Mesendoderm (in vitro differentiated cells): ENCODE measurements at places on chromosomes 11 and 22.
A peak's percentile ranks its signal among the peaks of the same experiment; 100 is the strongest.

GRCh38 chr11:107842412-107843100 lies 16.0 kb downstream of the SLC35F2 start:
- H3K4me3 ChIP-seq, result no peak overlapping the region
- no peak overlapping the region for H3K27ac ChIP-seq
- no peaks in the 10 kb centered on the region for H3K36me3 ChIP-seq
- no peaks in the 10 kb centered on the region for H3K27me3 ChIP-seq
- DNase-seq, result no peak
- H3K4me1 ChIP-seq, result no peaks in the 10 kb centered on the region

- H3K27ac ChIP-seq, result peak within 1 kb of the TSS; percentile 64
- no peaks in the 10 kb centered on the region for H3K27me3 ChIP-seq
- peak; percentile 98 for DNase-seq
Observed at GRCh38 chr22:24951942-24952836, at the start of gene KIAA1671. Gene KIAA1671, plus strand, starts transcription at chr22:24952716. Its CDS starts 75,284 bp downstream, at chr22:25028000.

DNA sequence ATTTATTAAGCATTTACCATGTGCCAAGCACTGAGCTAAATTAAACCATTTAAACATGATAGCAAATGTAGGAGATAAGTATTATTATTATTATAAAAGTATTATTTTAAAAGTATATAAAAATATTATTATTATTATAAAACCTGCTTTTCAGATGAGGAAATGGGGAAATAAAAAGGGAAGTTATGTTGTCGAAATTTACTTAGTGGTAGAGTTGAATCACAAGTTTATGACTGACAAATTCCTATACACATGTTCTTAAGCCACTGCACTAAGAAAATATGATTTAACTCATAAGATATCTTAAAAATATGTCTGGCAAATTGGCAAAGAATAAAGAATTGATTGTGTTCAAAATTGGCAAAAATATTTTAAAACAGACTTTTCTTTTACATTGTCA lies 53.8 kb downstream of the CASP12 start:
- H3K36me3 ChIP-seq, result no peaks in the 10 kb centered on the region
- H3K4me1 ChIP-seq, result no peaks in the 10 kb centered on the region
- H3K4me3 ChIP-seq, result no peak overlapping the region
- no peak for DNase-seq

- H3K36me3 ChIP-seq, result no peaks in the 10 kb centered on the region
- peak; percentile 74 for DNase-seq
- H3K4me1 ChIP-seq, result peaks cover 4% of the 10 kb centered on the region
- no peak overlapping the region for H3K4me3 ChIP-seq
- no peak overlapping the region for H3K27ac ChIP-seq
- no peaks in the 10 kb centered on the region for H3K27me3 ChIP-seq
Observed at GRCh38 chr11:67053896-67054329, 2.7 kb upstream of the RHOD start.

DNA sequence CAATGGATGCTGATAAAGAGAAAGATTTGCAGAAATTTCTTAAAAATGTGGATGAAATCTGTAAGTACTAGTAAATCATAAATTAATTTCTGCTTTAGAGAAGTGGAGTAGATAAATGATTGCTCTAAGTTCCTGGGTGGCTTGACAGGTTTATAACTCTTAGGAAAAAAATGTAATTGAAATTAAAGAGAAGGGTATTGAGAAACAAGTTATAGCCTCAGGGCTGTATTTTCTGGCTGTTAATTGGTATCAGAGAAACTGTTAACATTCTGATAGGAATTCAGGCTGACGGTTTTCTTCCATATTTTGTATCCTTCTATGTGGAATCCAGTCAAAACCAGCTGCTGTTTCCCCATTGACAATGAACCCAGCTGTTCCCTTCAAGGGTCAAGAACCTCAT lies 1.9 kb downstream of the TTC12 start:
- H3K4me3 ChIP-seq, result no peak overlapping the region
- H3K36me3 ChIP-seq, result no peaks in the 10 kb centered on the region

- DNase-seq, result no peak
- H3K36me3 ChIP-seq, result no peaks in the 10 kb centered on the region
- no peak overlapping the region for H3K27ac ChIP-seq
- H3K27me3 ChIP-seq, result no peaks in the 10 kb centered on the region
- no peak overlapping the region for H3K4me3 ChIP-seq
- no peaks in the 10 kb centered on the region for H3K4me1 ChIP-seq
Observed at GRCh38 chr11:114466742-114467141, 27.5 kb downstream of the REXO2 start.

DNA sequence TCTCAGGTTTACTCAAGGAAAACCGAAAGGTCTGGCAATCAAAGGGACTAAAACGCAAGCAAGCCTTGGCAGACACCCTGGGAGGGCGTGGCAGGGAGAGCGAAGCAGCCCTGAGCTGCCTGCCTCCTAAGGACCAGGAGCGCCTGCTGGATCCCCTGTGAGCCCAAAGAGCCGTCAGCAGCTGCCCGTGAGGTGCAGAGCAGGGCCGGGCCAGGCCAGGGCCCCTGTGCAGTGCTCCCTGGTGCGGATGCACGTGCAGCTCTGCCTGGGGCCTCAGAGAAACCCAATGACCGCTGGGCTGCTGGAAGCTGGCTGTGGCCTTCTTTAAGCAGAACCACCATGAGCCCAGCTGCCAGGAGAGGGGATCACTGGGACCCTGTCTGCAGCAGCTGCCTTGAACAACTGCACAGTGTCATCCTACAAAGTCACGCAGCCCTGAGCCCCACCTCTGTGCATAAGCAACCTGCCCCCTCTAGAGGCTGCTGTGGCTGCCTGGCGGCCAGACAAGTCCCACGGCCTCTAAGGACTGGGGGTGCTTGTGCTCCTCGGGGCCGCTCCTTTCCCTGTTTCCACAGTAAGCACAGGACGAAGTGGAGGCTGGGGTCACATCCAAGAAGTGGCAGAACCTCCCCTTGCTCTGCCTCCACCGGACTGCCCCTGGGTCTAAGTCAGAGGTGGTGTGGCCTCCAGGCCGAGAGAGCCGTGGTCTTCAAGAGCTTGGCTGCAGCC lies 29.1 kb upstream of the COMT start:
- H3K27ac ChIP-seq, result no peak overlapping the region
- no peak overlapping the region for H3K4me3 ChIP-seq
- H3K36me3 ChIP-seq, result no peaks in the 10 kb centered on the region
- H3K4me1 ChIP-seq, result no peaks in the 10 kb centered on the region
- H3K27me3 ChIP-seq, result no peaks in the 10 kb centered on the region

DNA sequence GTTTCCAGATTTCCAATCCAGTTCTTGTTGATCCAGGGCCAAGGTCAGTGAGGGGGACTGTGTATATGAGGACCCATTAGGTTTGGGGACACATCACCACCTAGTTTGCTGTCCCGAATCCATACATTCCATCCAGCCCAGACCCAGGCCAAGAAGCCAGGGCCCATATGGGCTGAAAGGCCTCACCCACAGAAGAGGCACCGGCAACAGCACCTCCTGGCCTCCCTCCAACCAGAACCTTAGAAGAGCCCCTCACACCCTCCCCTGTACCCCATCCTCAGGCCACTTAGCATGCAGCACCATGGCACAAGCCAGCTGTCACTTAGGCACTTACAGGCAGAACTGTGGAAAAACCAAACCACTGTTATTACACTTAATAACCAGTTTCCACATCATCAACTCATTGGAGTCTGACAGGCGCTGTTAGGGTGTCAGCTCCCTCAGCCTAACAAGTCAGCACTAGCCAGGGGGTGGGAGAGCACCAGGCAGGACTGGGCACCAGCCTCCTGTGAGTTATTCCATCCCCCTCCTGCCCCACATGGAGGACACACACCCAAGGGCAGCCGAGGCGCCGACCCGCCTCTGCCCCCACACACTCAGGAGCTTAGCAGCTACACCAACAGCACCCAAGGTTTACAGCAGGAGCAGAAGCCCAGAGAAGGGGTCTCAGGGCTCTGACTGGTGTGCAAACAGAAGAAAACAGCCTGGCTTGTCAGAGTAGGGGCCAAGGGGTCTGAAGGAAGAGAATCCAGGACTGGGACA lies 132.0 kb downstream of the BUD13 start:
- DNase-seq, result no peak
- H3K36me3 ChIP-seq, result no peaks in the 10 kb centered on the region
- H3K27ac ChIP-seq, result no peak overlapping the region
- H3K4me3 ChIP-seq, result no peak overlapping the region

DNA sequence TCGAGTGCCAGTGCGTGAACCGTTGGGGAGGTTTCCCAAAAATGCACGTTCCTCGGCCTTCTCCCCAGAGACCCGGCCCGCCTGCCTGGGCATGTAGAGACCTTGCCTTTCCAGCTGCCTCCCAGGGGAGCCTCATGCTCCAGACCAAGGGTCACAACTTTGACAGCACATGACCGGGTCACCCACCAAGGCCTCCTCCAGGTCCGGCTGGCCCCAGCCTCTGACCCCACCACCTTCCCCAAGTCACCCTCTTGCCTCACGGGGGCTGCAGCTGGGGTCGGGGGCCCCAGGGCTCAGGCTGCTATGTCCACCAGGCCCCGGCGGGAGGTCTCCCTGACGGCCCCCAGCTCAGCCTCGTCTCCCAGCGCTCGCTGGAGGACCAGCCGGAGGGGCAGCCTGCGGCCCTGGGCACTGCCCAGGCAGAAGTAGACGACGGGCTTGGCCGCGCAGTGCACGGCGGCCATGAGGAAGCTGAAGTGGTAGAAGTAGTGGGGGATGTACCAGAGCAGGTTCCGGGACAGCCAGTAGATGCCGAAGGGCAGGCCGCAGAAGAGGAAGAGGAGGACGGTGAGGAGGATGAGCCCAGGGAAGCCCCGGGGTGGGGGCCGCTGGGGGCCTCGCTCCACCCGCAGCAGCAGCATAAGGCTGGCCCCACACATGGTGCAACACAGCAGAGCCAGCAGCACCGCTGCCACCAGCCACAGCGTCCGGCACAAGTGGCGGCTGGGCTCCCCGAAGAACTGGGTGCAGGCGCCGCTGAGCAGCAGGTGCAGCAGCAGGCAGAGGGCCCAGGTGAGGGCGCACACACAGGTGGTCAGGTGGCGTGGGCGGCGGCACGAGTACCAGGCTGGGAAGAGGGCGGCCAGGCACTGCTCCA lies 4.4 kb downstream of the MRGPRE start:
- no peaks in the 10 kb centered on the region for H3K4me1 ChIP-seq
- no peaks in the 10 kb centered on the region for H3K27me3 ChIP-seq
- no peaks in the 10 kb centered on the region for H3K36me3 ChIP-seq
- no peak for DNase-seq
- H3K27ac ChIP-seq, result no peak overlapping the region

DNA sequence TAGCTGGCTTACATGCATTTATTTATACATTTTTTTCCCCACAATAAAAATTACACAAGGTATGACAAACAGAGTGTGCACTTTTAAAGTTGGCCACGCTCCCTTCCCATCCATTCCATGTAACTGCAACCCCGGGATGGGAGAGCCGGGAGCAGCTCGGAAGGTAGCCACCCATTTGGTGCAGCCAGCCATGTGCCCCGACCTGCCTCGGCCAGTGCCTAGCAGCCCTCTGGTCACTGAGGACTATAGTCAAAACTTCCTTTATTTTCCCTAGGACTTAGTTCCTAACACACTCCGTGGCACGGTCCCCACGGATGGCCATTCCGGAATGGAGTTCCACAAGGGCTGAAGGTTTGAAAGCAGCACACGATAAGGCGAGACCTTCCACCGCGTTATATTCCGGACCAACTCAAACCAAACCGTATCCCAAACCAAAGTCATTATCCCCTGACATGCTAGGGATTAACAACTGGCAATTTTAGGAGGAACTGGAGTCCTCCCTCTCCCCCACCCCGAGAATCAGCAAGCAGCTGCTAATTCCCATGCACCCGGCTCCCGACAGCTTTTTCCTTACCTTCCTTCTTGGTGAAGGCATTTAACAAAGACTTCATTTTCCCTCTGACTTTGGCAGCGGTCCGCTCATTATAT lies 426.4 kb downstream of the SHANK2 start:
- H3K36me3 ChIP-seq, result no peaks in the 10 kb centered on the region
- no peaks in the 10 kb centered on the region for H3K27me3 ChIP-seq
- DNase-seq, result no peak
- no peak overlapping the region for H3K4me3 ChIP-seq
- peaks cover 5% of the 10 kb centered on the region for H3K4me1 ChIP-seq

DNA sequence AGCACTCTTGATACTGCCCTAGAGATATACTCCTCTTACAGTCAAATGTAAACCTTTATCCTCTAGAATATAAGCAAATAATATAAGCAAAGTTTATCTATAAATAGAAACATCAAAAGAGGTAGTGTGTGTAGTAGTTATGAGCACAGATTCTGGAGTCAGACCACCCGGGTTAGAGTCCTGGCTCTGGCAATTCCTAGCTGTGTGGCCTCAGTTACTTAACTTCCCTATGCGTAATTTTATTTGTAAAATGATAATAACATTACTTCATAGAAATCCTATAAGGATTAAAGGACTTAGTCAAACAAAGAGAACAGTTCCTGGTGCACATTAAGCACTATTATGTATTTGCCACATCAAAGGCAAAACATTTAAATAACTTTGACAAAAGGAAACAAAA lies 7.0 kb downstream of the MSANTD4 start:
- no peaks in the 10 kb centered on the region for H3K36me3 ChIP-seq
- no peak overlapping the region for H3K4me3 ChIP-seq
- no peaks in the 10 kb centered on the region for H3K4me1 ChIP-seq
- no peak for DNase-seq

DNA sequence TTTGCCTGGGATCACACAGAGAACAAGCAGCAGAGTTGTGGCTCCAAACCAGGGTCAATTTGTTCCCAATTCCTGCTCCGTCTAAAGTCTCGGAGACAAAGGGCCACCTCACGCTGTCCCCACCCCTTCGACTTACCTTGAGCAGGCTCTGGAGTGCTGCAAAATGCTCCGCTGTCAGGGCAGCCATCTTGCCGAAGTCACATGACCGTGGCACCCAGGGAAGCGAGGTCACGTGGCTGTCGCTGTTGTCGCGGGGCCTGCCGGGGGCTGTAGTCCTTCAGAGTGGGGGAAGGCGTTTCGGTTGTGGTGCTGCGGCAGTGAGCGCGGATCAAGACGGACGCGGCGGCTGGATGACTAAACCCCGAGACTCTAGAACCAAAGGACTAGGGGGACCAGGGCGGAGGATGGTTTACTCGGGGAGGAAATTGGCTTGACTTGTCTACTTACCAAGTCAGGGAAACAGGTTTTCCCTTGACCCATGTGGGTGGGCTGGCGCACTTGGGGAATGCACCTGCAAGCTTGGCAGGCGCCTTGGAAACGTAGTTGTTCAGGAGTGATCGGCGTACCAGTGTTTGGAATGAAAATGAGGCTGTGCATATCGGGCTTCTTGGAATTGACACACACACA lies at the start of gene COMMD9:
Gene COMMD9 (minus strand): TSS at position 199 of the 627 bp plus-strand sequence. CDS start 12 bp downstream, at position 187.
- no peaks in the 10 kb centered on the region for H3K27me3 ChIP-seq
- no peaks in the 10 kb centered on the region for H3K36me3 ChIP-seq

- no peak for DNase-seq
- no peak overlapping the region for H3K27ac ChIP-seq
- H3K27me3 ChIP-seq, result peaks cover 1% of the 10 kb centered on the region
- no peaks in the 10 kb centered on the region for H3K4me1 ChIP-seq
- no peaks in the 10 kb centered on the region for H3K36me3 ChIP-seq
Observed at GRCh38 chr11:93274851-93275250, 55.7 kb upstream of the DEUP1 start.

- no peaks in the 10 kb centered on the region for H3K36me3 ChIP-seq
- no peaks in the 10 kb centered on the region for H3K4me1 ChIP-seq
- no peaks in the 10 kb centered on the region for H3K27me3 ChIP-seq
- H3K4me3 ChIP-seq, result no peak overlapping the region
- no peak overlapping the region for H3K27ac ChIP-seq
Observed at GRCh38 chr11:107157809-107158187, 139.5 kb upstream of the GUCY1A2 start.
